ENCODE measurements at places on chromosomes 2 and 18.

- no peak for DNase-seq
Measured at GRCh38 chr2:193276069-193276468, 1081.3 kb upstream of the TMEFF2 start.

GRCh38 chr2:208360259-208361076 lies 46.1 kb upstream of the PTH2R start:
- DNase-seq: no peak

DNA sequence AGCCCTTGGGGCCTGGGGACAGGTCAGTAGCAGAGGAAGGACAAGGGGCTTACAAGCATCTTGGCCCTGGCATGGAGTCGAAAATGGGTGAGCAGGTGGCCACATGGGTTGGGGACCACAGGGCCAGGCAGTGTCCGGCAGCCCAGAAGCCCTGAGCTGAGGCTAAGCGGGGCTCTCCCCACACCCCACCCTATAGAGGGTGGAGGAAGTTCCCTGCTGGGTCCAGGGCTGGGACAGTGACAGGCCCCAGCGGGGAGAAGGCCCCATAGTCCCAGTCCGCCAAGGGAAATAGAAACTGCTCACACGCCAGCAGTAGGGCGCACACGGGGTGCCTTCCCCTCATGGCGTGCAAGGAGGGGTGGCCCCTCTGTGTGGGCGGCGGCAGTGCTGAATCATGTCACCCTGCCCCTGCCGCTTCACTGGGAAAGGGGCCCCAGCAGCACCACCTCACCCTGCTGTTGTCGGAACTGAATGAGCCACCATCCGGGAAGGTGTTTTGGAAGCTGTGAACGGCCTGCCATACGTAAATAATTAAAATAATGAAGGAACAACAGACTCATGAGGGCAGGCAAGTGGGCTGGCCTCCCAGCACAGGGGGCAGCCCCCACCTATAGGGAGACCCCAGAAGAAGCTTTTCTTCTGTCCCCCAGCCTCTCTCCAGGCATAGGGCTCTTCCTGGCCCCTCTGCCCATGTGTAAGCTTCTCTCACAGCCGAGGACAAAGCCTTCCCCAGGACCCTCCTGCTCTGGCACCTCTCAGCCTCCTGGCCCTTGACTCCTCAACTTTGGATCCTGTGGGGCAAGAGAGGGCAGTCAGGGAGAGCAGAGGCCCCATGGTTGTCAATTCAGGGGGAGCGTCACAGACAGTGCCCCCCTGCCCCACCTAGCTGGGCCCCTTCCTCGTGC lies 12.7 kb upstream of the DUSP2 start:
- DNase-seq: no peak

DNA sequence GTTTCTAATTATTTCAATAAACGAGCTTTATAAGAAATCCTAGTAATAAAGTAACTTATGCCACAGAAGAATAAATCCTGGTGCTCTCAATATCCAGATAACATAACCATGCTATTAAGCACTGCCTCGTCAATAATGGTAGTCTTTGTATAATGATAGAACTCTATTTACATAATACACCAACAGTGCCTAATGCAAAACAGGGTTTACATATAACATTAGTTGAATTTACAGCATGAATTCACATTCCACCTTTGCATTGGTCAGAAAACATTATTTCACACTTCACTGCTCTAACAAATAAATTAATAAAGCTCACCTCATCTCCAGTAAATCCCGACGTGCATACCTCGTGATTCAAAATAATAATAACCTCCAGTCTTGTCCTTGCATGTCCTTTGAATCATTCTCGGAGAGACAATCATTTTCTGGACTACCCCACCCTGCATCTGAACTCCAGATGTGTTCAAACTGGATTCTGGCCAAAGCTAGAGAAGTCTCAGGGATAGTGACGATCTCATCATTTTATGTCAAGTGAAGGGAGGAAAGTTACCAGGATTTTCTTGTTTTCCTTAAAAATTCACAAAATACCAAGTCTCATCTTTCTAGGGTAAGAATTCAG lies 189.2 kb downstream of the NCKAP5 start:
- DNase-seq: no peak

DNA sequence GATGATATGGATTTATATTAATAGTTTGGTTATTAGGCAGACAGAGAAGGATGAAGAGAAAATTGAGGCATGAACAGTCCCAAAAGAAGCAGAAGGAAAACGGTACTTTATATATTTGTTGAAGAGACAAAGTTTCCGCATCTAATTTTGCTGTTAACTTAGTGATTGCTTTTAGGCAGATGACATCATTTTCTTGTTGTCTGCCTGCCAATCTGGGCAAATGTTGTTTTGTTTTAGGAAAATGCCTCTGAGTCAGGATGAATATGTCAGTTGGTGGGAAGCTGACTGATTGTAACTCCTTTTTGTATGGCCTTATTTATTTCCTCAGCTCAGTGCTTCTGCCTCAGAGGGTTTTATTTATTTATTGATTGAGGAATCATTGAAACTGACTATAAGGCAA lies 52.5 kb upstream of the CAVIN2 start:
- no peak for DNase-seq

GRCh38 chr2:8319219-8319618 lies 362.6 kb upstream of the ID2 start:
- DNase-seq: no peak

GRCh38 chr18:78497641-78498040 lies 482.0 kb upstream of the SALL3 start:
- DNase-seq: no peak

GRCh38 chr18:31510319-31510718 lies 12.3 kb downstream of the DSG2 start:
- DNase-seq: no peak

GRCh38 chr2:221571551-221572218 lies 419 bp downstream of the EPHA4 start:
- DNase-seq: peak; percentile 36

DNA sequence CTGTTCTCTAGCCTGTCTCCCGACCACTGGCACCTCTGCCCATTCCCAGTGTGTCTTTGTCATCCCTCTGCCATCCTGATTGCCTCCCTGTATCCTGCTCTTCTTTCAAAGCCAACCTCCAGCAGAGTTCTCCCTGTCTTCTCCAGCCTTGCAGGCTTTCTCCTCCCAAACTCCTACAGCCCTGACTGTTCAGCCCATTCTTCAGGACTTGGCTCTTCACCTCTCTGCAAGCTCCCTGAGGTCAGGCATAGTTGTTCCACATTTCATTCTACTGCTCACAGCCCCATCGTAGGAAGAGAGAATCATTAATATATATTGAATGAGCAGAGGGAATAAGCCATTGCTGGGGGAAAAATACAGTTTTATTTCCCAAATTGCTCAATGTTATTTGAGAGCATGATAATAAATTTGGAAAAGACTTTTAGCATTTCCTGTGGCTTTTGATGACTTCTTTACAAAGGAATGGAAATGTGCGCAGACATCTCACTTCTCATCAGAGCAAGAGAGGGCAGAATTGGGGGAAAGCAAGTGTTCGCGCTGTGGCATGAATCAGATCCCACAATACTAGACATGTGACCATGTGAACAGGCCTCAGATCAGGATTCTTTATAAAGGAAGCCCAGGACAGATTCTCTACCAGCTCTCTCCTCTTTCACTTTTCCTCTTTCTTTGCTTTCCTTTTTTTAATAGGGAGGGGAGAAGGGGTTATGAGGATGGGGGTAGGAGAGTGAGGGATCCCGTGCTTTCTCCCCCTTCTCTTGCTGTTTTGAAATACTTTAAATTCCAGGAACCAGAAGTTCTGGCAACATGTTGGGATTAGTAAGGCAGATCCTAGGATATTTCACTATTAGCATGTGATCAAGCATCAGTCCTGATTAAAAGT lies 37.4 kb downstream of the EPAS1 start:
- no peak for DNase-seq

Measured in NCI-H345 (cell line).